GM04503 (cell line): ENCODE measurements at places on chromosomes 3 and 15.
A peak's percentile ranks its signal among the peaks of the same experiment; 100 is the strongest.

DNA sequence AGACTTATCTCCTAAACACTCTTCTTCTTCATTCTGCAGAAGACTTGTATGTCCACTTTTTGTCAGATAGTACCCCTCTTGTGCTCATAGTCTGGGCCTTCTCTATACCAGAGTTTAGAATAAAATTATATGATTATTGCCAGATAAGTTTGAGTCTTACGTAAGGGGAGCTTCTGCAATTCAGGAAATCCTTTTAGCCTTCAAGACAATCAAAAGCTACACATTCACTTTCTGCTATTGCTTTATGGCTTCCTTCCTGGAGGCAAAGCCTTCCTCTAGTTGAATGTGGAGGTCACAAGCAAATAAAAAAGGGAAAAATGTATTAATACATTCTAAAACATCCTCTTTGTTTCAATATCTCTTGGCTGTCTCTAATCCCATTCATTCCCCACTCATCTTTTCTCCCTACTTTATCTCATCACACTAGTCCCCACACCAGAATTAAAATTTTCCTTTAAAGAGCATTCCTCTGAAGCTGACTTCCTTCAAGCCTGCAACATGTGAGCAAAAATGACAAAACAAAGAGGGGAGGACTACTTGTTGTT, 186.8 kb downstream of the CPNE4 start:
- no peak for DNase-seq

DNA sequence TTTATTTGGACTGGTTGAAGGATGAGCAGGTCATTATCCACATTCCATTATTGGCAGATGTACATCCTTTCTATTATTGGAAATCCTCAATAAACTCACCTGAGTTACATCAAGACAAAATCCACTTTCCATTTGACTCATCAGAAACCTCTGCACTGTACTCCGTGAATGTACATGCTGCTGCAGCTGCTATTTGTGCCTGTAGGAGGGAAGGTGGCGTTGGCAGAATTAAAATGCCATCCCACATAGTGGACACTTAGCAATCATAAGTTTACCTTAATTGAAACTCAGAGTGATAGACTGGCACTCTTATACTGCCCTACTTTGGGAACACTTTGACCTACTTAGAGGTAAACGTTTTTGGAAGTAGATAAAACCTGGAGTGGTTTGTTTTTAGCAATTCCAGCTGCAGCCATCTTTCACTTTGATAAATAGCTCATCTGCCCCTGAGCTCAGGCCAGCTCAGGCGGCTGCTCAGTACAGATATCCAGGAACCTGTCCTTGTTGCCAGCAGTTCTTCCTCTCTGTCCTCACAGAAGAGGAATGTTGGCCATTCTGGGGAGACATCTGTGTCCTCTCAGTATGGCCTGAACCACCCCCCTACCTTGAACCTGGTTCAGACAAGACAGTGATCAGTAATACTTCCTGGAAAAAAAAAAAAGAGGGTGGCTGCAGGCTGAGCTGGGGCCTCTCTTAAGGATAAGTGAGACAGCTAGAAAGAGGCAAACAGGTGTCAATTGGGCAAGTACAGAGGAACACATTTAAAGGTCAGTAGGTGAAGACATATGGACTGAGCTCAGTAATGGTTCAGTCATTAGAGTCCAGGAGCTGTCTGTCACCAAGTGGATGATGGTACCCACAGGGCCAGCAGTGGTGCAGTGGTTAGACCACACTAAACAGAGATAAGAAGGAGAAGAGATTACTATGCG, 153.4 kb upstream of the UMPS start:
- no peak for DNase-seq

DNA sequence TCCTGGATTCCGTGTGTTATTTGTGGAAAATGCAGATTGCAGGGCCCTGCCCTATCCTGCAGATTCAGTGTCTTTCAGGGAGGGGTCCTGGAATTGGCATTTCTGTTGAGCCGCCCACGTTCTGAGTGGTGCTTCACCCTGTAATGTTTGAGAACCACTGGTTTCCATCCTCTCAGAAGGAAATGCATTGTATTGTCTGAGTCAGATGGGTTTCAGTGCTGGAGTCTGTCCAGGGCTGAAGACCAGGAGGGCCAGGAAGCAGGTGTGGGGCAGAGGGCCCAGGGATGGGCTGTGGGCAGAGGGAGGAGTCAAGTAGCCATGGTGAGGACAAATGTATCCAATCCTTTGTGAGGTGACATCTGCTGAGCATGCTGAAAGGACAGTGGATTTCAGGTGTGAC, 123.8 kb downstream of the SV2B start:
- DNase-seq = no peak

GRCh38 chr15:25670025-25670554, 193.0 kb downstream of the ATP10A start:
- DNase-seq = no peak

GRCh38 chr15:100726421-100727190, 124.2 kb downstream of the ASB7 start:
- DNase-seq = no peak

- DNase-seq = no peak
Observed at GRCh38 chr3:69180869-69181591, 58.6 kb upstream of the LMOD3 start.

- DNase-seq = no peak
Observed at GRCh38 chr3:108914774-108915641, 38.7 kb downstream of the GUCA1C start.

GRCh38 chr3:62319570-62320243, 53.6 kb downstream of the FEZF2 start:
- no peak for DNase-seq

DNA sequence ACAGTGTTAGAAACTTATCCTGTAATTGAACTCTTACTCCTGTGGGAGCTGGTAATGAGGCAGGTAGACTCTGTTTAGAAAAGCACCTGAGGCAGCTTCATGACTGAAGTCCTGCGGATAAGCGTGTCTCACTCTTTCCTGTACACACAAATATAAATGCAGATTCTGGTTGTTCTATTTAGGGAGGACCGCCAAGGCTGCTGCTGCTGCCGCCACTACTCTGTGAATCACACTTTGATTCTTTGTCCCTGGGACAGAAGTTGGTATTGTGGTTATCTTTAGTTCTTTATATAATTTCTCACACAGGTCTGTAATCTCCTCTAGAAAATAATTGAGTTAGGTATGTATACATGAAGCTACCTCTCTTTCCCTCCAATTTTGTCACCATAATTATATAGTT, 3.6 kb downstream of the LSAMP start:
- DNase-seq = no peak

- no peak for DNase-seq
Observed at GRCh38 chr15:27834684-27835083, 264.4 kb downstream of the OCA2 start.

DNA sequence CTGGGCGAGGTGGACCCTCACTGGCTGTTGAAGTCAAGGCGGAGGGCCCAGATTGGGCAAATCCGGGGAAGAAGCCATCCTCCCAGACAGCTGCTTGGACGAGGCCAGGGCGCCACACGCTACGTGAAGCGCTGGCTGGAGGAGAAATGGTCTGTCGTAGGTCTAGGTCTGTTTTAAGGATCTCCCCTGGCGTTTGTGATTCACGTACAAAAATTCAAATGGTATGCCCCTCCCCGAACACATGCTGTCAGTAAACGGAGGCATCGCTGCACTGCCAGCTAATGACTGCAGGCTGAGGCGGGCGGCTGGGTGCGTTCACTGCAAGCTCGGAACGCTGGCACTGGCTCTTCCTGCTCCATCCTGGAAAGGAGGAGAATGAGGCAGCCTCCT, 69.9 kb downstream of the EPHB3 start:
- DNase-seq = no peak

- no peak for DNase-seq
Observed at GRCh38 chr15:93235926-93236780, 147.1 kb upstream of the RGMA start.

DNA sequence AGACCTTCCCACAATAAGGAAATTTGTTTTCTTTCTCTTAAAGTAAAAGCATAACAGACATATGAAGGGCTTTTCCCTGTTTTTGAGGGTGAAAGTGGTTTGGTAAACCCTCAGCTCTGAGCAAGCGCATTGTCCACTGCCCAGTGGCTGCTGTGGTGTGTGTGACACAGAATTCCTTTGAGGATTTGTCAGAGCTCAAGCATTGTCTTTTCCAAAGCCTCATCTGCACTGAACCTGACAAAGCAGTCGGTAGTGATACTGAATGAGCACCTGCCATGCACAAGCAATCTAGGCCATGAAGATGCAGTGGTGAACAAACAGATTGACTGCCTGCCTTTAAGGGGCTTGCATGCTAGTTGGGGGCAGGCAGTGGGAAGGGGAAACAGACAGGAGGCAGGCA, 128.3 kb downstream of the PLCL2 start:
- no peak for DNase-seq

DNA sequence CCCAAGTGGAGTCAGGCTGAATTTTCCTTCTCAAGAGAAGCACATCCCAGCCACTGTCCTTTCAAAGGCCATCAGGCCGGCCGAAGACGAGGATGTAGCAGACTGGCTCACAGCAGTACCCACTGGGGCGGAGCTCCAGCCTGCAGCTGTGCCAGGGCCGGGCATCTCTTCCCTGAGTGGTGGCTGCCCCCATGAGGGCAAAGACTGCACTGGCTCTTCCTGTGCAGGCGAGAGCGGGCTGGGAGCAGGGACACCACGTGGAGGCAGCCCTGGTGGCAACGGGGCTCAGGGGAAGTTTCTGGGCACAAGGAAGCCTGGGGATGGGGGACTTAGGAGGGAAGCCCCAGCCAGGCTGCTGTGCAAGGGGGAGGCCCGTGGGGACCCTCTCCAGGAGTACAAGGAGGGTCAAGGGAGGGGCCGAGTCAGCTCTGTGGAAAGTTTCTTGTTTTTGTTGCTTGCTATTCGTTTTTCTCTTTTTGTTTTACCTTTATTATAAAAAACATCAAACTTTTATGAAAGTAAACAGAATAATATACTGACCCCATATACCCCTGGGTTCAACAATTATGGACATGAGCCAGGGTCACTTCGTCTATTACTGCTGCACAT, 66.1 kb downstream of the RPN1 start:
- DNase-seq = no peak

DNA sequence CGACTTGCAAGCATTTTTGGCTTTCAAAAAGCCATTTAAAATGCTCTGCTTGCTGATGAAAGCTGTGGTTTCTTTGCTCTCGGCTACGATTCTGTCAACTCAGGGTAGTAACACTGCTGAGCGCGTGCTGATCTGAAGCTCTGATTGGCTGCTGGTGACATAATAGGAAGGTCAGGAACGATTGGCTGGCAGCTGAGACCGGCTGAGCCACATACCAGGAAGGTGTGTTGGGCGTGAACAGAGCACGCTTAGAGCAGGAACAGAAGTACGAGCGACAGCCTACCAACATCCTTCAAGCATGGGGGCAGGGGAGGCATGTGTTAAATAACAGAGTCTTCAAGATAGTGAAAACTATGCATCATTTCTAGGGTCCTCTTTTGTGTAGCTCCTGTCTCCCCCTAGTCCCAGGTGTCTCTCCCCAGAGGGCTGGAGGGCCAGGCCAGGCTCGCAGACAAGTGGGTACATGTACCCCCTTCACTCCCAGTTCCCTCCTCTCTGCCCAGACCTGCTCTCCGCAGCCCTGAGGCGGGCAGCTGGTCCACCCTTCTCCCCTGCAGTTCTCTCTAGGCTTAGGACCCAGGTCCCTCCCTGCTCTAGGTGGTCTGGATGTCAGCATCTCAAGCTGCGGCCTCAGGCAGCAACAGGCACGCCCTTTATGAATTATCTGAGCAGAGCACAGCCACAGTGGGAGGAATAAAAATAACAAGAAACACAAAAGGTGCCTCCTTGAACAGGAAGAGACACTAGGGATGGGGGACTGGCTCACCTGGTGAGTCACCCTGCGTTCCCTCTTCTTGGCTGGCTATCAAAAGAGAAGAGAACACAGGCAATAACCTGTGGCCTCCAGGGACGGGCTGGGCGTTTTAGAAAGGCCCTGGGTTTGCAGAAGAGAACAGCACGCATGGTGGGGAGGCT, 76.0 kb downstream of the TAMM41 start:
- peak; percentile 77 for DNase-seq

DNA sequence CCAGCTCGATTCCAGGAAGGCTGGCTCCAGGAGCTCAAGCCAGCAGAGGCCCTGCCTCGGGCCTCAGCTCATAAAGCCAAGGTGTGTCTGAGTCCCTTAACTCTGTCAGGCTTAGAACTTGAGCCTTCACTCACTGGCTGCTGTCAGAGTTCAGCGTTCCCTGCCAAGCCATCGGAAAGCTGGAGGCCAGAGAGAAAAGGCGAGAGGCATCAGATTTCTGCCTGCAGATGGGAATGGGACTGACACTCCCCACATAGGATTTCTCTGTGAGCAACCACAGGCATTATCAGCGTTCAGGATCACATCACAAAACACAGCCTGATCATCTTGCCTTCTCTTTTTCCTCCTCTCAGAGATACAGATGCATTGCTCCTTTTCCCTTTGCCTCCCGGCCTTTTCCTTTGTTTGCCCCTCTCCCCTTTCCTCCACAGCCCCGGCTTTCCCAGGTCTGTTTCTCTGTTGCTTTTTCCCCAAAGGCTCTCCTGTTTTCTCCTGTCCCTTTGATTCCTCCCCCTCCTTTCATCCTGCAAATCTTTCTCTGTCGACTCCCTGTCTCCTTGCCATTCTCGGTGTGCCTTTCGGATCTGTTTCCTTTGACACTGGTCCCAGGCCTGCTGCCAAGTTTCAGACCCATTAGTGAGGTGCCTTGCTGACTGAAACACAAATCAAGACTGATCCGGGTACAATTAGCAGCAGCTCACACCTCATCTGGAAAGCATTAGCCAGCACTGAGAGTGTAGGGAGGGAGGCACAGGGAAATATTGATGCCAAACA, 44.5 kb upstream of the BOC start:
- DNase-seq = peak; percentile 59

DNA sequence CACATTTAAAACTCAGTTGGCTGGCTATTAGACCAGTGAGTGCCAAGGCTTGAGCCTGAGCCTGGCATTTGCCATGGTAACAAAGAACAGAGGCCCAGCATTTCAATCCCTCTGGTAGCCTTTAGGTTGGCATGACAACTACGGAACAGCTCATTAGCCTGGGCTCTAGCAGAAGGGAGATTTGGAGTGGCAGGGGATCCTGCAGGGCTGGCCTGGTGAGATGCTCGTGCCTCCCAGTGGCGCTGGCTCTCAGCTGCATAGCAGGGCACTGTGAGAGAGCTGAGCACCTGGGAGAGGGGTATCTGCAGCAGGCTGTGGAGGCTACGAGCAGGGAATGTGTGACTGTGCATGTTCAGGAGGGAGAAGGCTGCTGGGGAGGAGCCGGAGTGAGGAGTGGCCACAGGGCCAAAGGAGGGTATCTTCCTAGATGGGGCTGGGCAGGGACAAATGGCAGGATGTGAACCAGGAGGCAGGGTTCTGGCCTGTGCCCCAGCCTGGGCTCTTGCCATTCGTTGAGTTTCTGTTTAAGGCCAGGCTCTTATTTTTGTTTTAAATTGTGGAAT, 5.6 kb upstream of the ABTB1 start:
- no peak for DNase-seq

- DNase-seq = no peak
Observed at GRCh38 chr15:75942464-75942863, 38.8 kb downstream of the FBXO22 start.

GRCh38 chr3:69009559-69010410, 3.7 kb downstream of the EOGT start:
- DNase-seq = peak; percentile 93

- no peak for DNase-seq
Observed at GRCh38 chr3:153820035-153820434, 301.2 kb upstream of the ARHGEF26 start.

GRCh38 chr3:30952786-30953185, 58.3 kb upstream of the GADL1 start:
- DNase-seq = peak; percentile 46
